ENCODE measurements at places on chromosomes 12 and 14. TPM values are rescaled to one million over a fixed set of nuclear protein-coding genes. Genes with fewer than 3 reads are reported as not detected.

DBX2 gene
- not detected for total RNA-seq

KCNJ8 gene
- total RNA-seq = 0.13 TPM

ASIC1 gene
- 1.2 TPM for total RNA-seq

KRT2 gene
- total RNA-seq = not detected

MAGOHB gene
- total RNA-seq = 47.0 TPM

C12orf54 gene
- not detected for total RNA-seq

CCDC177 gene
- not detected for total RNA-seq

Data from LHCN-M2 (cell line).